ENCODE measurements at places on chromosomes 11 and 22. TPM values are rescaled to one million over a fixed set of nuclear protein-coding genes. Genes with fewer than 3 reads are reported as not detected.

The VPREB1 gene
- not detected for polyA plus RNA-seq

The MADD gene
- 18.7 TPM for polyA plus RNA-seq

DNA sequence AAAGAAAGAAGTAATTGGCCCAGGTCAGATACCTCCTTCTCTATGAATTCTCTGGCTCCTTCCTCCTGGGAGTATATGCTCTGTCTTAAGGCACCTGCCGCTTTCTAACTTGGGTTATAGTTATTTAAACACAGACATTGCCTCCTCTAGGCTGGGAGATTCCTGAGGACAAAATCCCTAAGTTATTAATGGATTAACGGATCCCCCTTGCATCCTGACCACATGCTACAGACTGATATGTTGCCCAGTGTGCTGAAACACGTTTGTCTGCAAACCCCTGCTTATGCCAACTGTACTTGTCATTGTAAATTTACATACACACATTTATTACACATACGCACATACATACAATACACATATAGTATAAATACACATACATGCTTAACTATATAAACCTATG is 35.3 kb downstream of the PACSIN2 start:
- no peak for DNase-seq

DNA sequence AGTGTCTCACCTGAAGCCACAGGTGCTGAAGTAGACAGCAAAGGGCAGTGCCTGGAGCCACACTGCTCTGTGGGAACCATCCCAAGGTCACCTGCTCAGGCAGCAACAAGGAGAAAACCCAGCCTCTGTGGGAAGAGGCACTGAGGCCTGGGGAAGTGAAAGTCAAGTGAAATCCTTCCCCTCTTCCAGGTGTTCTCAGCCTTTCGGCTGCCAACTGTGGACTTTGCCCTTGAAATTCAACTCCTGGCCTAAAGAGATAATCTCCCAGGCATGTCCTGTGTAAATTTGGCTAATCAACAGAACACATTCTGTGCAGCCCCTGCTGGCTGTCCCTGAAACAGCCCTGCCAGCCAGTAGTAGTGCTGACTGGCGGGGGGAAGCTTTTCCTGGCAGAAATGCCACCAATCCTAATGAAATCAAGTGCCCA is 112.1 kb downstream of the RPL27A start:
- no peak for DNase-seq

GRCh38 chr22:19862619-19863246 is 8.1 kb upstream of the GNB1L start:
- DNase-seq, result no peak

DNA sequence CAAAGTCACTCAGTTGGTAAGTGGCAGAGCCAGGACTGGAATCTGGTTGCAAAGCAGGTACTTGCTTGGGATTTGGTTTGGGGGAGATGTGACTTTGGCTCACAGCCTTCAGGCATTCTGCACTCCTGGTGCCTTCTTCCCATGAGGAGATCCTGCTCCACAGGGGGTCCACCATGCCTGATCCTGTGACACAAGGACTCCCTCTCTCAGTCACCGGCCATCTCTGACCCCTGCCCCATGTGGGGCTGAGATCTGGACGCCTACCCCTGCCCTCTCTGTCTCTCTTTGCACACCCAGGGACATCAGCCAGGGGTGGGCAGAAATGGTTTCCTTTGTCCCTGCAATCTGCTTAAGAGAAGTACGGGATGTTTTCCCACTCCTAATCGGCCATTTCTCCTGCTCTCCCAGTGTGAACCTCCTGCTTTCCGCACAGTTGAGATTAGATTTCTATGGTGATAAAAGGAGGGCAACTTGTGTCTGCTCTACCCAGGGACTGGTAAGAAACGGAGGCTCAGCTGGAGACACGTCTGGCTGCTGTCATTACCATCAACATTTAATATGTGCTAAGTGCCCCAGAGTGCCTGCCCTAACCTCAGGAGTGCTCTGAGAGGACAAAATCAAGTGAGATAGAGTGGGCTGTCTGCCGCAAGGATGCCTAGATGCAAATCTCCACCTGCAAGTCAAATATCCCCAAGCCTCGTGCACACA is 11.1 kb upstream of the FXYD6 start:
- no peak for DNase-seq
